ENCODE measurements at places on chromosomes 3 and 15.

GRCh38 chr3:177295116-177295515, 97.8 kb upstream of the TBL1XR1 start:
- H3K4me3 ChIP-seq, result no peak overlapping the region
- no peaks in the 10 kb centered on the region for H3K36me3 ChIP-seq
- H3K27me3 ChIP-seq, result no peaks in the 10 kb centered on the region
- no peak overlapping the region for H3K27ac ChIP-seq
- DNase-seq, result no peak
- H3K4me1 ChIP-seq, result peaks cover 11% of the 10 kb centered on the region

- H3K36me3 ChIP-seq, result no peaks in the 10 kb centered on the region
- H3K27ac ChIP-seq, result no peak overlapping the region
- H3K4me1 ChIP-seq, result peaks cover 21% of the 10 kb centered on the region
- H3K4me3 ChIP-seq, result peak overlapping the region; percentile 92
These were observed 539 bp upstream of the PLCL2 start for GRCh38 chr3:16884084-16884747.

GRCh38 chr15:37691911-37692310, 242.5 kb upstream of the TMCO5A start:
- H3K27ac ChIP-seq, result no peak overlapping the region
- no peak for DNase-seq
- H3K4me3 ChIP-seq, result no peak overlapping the region
- peaks cover 2% of the 10 kb centered on the region for H3K36me3 ChIP-seq
- H3K4me1 ChIP-seq, result no peaks in the 10 kb centered on the region
- peaks cover 49% of the 10 kb centered on the region for H3K27me3 ChIP-seq

GRCh38 chr15:83404121-83404520, 43.0 kb upstream of the SH3GL3 start:
- H3K4me1 ChIP-seq, result no peaks in the 10 kb centered on the region
- no peaks in the 10 kb centered on the region for H3K36me3 ChIP-seq
- DNase-seq, result no peak
- H3K27ac ChIP-seq, result no peak overlapping the region
- H3K27me3 ChIP-seq, result peaks cover 23% of the 10 kb centered on the region

- H3K27ac ChIP-seq, result no peak overlapping the region
- peaks cover 6% of the 10 kb centered on the region for H3K4me1 ChIP-seq
- H3K36me3 ChIP-seq, result peaks cover 2% of the 10 kb centered on the region
- H3K4me3 ChIP-seq, result no peak overlapping the region
- H3K27me3 ChIP-seq, result no peaks in the 10 kb centered on the region
These were observed 423.6 kb downstream of the OTOL1 start for GRCh38 chr3:161920196-161920595.

Data from progenitor cell of endocrine pancreas (in vitro differentiated cells).